Neural progenitor cell (in vitro differentiated cells): ENCODE measurements at places on chromosomes 6 and 20. TPM values are rescaled to one million over a fixed set of nuclear protein-coding genes. Genes with fewer than 3 reads are reported as not detected.

RIPOR3 gene
- total RNA-seq = 1.2 and 3.7 TPM in 2 replicates

TCF21 gene
- 0.04 and 0.22 TPM in 2 replicates for total RNA-seq

OLIG3 gene
- total RNA-seq = not detected in 2 replicates

PRR18 gene
- 0.13 and 0.40 TPM in 2 replicates for total RNA-seq

MAP7 gene
- total RNA-seq = 8.9 and 9.0 TPM in 2 replicates

TTLL9 gene
- 0.34 TPM in 1 of 2 replicates, not detected in the other for total RNA-seq

LTA gene
- total RNA-seq = not detected in 2 replicates
